ENCODE measurements at places on chromosomes 13 and 19.

DNA sequence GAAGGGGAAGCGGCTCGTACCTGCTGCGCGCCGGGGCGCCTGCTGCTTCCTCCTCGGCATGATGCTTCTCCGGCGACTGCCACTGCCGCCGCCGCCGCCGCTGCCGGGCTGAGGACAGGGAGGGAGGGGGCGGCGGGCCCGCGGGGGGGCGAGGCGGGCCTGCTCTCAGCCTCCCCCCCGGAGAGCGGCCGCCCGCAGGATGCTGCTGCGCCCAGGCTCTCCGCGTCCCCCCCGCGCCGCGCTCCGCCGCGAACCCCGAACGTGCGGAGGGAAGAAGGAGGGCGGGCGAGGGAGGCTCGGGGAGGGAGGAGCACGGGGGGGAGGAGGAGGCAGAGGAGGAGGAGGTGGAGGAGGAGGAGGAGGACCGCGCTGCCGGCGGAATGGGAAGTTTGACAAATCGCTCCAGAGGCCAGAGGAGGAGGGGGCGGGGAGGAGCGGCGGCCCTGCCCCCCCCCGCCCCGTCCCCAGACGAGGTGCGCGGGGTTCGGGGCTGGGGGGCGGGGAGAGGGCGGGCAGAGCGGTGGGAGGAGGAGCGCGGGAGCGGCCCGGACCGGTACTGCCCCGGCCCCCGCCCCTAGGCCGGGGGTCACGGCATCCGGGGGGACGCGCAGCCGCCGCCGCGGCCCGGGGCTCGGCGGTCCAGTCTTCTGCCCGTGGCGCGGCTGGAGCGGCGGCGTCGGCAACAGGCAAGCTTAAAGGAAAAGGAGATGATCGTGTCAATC lies at the start of gene TSHZ3:
TSHZ3 (minus strand) TSS at position 277 of the 722 bp plus-strand sequence; CDS start at position 60, 217 bp downstream.
- peak; percentile 47 for DNase-seq

- no peak for DNase-seq
These were observed 42.2 kb upstream of the ZNF507 start for GRCh38 chr19:32303193-32303592.

- no peak for DNase-seq
These were observed 148.1 kb upstream of the ZNF536 start for GRCh38 chr19:30223866-30224688.

- DNase-seq: no peak
These were observed 77.3 kb upstream of the MCF2L start for GRCh38 chr13:112891477-112892401.

GRCh38 chr19:14118165-14119051 lies 846 bp upstream of the PRKACA start:
- no peak for DNase-seq

DNA sequence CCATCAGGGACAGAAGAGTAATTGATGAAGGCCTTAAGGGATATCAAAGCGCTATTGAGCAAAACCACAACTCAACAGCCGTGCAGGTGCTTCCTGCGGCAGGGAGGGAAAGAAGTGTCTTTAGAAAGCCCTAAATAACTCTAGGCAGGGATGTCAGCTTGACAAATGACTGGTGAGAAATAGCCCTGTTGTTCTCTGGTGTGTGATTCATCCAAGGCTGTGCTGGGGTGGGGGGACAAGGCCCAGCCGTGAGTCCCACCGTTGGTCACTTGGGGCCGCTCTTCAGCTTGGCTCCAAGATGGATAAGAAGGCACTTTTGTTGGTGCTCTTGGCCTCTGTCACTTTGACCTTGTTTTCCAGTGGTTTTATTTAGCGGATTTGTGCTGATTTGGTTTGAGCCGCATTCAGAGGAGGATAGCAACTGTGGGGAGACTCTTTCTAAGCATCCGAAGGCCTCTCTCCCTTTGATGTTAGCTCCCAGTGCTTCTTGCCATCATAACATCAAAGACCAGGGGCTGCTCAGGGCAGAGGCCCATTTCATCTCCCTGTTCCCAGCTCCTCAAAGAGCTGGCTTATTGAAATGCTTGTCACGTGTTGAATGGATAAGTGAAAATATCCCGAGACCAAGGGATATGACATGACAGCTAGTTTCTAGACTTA lies 130.3 kb upstream of the SERP2 start:
- DNase-seq: no peak

DNA sequence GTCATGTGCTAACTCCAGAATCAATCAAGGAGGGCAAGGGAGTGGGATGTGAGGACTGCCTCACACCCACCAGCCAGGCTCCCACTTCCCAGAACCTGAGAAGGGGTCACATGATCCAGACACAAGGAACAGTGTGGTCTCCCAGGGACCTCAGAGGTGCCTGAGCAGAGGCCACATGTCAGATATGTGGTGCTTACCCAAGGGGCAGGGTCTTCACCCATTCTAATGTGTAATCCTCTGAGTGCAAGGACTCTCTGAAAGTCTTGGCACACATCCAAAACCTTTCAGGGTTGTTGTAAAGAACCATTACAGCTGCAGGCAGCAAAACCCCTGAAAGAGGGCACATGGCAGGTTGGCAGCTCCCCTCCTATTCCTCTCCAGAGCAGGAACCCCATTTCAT lies 656.6 kb downstream of the UQCRFS1 start:
- no peak for DNase-seq

GRCh38 chr19:38265921-38266429 lies 1.6 kb downstream of the SPINT2 start:
- DNase-seq: no peak

- no peak for DNase-seq
These were observed 12.4 kb downstream of the HNRNPM start for GRCh38 chr19:8457209-8457608.

DNA sequence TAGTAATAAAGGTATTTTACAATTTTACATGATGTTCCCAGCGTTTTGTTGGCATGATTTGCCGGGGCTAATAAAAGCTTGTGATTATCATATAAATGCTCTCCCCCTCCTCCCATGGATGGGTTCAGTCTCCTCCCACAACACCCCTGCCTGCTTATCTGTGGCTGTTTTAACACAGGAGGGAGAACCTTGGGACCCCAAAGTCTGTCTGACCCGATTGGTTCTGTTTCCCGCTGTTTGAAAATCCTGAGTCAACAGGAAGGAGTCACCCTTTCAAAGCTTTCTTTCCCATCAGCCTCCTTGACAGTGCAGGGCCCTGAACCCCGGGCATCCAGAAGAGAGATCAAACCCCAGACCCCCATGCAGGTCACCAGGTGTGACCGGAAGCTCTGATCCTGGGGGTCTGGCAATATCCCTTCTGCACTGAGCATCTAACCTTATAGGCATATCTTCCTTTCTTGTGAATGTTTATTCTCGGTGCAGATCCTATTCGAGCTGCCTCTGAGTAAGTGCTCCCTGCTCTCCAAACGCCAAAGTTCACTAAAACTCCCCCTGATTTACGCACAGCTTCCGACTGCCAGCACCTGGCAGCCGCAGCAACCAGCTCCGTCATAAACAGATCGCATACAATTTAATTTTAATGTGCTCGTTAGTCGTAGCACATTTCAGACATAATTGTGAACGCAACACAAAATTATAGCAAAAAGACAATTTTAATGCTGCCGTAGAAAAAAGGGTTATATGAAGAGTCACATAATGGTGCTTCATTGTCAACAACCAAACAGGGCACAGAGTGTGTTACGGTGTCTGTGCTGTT lies 74.8 kb downstream of the TSHZ3 start:
- DNase-seq: no peak

- no peak for DNase-seq
These were observed 45.1 kb upstream of the SPRY2 start for GRCh38 chr13:80386002-80386401.

DNA sequence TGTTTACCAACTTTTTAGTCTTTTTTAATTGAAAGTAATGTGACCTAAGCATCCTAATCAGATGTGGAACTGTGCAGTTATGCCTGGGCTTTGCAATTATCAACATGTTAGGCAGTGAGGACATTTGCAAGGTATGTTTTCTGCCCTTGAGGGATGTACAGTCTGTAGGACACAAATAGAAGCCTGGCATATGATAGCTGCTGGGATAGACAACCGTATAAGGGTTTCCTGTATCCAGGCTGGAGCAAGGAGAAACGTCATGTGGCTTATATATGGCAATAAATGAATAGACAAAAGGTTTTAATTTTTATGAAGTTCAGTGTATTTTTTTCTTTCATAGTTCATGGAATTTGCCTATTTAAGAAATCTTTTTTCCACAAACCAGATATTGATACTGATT lies 2.0 kb upstream of the VPS36 start:
- no peak for DNase-seq

GRCh38 chr19:17170538-17171297 lies 44.4 kb upstream of the USE1 start:
- DNase-seq: no peak

- no peak for DNase-seq
These were observed 904.3 kb downstream of the DIAPH3 start for GRCh38 chr13:59259165-59260000.

- DNase-seq: no peak
These were observed 984 bp downstream of the SIX5 start for GRCh38 chr19:45767881-45768654.

GRCh38 chr13:92463134-92463533 lies 763.5 kb upstream of the GPC6 start:
- DNase-seq: no peak

DNA sequence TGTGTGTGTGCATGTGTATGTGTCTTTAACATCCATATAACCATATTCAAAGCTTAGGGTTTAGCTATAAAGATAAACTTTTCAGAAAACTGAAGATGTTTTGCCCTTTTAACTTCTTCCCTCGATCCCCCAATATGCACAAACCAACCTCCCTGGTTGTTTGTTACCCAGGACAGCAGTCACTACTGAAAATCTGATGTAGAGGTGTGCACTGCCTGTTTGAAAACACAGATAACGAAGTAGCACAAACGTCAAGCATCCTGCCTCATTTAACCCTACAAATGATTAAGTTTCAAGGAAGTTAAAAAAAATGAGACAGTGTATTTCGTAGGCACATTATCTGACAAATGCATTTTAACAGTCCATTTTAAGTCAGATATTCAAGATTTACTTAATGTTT lies 3.6 kb downstream of the TNFSF11 start:
- DNase-seq: no peak
